ENCODE measurements at places on chromosomes 3 and 15.

DNA sequence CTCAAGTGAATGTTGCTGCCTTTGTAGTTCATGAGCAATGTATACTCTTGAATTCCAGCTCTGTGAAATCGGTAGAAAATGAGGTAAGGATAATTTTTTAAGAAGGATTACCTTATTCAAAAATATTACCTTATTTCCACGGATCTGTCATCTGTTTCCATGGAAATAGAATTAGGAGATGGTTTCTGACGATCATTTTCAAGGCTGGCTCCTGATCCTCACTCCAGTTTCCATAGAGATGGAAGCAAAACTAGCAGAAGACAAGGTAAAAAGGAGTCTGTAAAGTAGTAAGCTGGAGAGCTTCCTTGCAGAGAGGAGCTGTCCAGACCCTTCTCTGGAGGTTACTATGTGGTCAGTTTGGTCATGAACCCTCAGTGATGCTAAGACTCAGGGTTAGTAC lies 55.5 kb downstream of the CACNA2D3 start:
- no peak for DNase-seq

GRCh38 chr3:136750209-136750896 lies 1.8 kb downstream of the STAG1 start:
- peak; percentile 25 for DNase-seq

DNA sequence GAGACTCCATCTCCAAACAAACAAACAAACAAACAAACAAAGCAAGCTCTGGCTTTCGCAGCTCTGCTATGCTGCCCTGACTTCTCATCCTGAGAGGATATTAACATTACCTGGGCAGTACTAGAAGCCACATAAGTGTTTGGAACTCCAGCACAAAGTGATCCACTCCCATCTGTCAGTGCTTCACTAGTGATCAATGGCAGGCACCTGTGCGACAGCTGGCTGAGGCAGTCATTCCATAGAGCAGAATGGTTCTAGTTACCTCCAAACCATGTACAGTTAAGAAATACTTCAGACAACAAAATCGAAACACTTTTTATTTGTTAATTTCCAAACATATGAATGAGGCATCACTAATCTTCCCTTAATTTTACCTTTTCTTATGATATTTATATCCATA lies 2.8 kb upstream of the MB21D2 start:
- DNase-seq, result no peak

- no peak for DNase-seq
Observed at GRCh38 chr3:39261726-39262125, 18.1 kb downstream of the CX3CR1 start.

GRCh38 chr15:40443846-40444245 lies 3.1 kb downstream of the BAHD1 start:
- DNase-seq, result no peak

DNA sequence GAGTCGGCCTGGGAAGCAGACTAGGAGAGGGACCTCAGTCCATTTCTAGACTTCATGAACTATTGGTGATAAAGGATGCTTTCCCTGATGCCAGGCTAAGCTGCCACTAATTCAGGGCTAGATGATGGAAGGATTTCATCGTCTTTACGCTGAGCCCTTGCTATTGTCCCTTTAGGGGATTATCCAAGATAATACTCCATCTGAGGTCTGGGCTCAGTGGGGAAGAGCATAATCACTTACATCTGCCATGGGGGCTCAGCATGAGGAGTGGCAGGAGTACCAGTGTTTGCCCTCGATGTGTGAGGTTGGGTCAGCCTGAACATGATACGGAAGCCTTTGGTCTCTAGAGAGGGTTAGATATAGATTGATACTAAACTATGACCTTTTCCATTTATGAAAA lies 47.3 kb downstream of the PTPRG start:
- DNase-seq, result no peak

- DNase-seq, result no peak
Observed at GRCh38 chr15:73752806-73753193, 351 bp downstream of the INSYN1 start.

GRCh38 chr15:42148808-42149492 lies 7.5 kb downstream of the PLA2G4F start:
- no peak for DNase-seq

- no peak for DNase-seq
Observed at GRCh38 chr3:122681974-122682409, 1.4 kb downstream of the PARP14 start.

DNA sequence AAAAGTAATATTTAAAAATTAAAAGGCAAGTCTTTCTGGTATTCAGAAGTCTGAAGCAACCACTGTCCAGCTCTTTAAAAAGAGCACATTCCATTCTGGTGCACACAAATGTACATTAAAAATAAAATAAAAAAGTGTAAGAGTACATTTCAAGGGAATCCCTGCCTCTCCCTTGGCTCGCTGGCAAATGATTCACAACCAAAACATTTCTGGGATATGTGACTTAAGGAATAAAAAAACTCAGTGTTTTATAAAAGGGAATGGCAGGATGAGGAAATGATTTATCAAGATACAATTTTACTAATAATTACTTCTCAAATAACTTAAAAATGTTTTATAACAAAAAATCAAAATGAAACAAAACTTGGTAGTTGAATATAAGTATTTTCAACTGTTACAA lies 23.8 kb upstream of the ANXA2 start:
- DNase-seq, result peak; percentile 58

GRCh38 chr3:41288785-41289184 lies 89.5 kb downstream of the CTNNB1 start:
- no peak for DNase-seq

GRCh38 chr15:81443040-81443820 lies 69.2 kb upstream of the TMC3 start:
- DNase-seq, result no peak

- no peak for DNase-seq
Observed at GRCh38 chr15:34610354-34610753, 26.9 kb upstream of the GOLGA8B start.

- DNase-seq, result no peak
Observed at GRCh38 chr3:106275592-106275991, 406.8 kb upstream of the CBLB start.

DNA sequence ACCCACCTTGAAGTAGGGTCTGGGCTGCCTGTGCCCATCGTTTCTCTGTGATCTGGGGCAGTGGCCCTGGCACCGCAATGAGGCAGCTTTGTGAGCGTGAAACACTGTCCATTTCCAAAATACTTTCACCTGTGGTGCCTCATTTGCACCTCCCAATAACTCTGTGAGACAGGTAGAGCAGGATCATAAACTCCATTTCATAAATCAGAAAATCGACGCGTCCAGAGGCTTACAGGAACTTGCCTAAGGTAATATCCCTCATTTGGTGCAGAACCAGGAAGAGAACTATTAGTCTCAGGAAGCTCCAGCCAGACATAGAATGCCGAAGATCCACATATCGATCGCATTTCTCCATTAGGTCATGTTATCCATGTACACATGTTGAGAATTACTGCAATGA lies 38.2 kb upstream of the SEMA4B start:
- DNase-seq, result no peak

GRCh38 chr3:116233711-116234357 lies 211.5 kb downstream of the LSAMP start:
- no peak for DNase-seq

DNA sequence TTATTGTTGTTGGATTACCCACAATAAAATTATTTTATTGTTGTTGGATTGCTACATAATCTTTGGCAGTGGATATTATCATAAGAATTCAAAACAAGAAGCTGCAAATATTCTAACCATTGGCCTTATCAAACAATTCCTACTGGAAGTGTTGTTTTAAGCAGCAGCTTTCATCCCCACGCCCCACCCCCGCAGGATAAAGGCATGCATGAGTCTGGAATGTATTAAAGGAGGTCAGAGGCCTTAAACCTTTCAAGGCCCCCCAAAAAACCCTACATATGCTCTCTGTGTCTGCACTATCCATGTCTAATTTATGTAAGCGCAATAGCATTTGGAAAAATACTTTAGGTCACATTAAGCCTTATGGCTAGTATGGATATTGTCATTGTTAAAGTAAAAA lies 23.1 kb downstream of the P3H2 start:
- DNase-seq, result no peak

DNA sequence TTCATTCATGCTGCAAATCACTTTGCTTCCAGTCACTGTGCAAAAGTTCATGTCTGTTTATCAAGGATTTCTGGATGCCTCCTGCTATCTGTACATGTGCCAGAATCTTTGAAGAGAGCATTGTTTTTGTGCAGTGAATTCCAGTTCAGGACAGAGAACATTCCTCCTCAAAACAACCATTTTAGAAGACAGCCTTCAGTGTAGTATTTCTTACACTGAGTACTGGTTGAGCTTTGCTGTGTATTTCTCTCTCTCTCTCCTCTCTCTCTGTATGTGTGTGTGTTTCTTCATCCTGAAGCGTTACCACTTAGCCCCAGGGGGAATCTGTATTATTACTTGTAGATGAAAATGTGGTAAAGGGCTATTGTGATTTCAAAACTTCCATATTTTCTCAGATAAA lies 123.8 kb upstream of the CHL1 start:
- no peak for DNase-seq

GRCh38 chr15:69780981-69781380 lies 316.7 kb downstream of the TLE3 start:
- DNase-seq, result no peak

DNA sequence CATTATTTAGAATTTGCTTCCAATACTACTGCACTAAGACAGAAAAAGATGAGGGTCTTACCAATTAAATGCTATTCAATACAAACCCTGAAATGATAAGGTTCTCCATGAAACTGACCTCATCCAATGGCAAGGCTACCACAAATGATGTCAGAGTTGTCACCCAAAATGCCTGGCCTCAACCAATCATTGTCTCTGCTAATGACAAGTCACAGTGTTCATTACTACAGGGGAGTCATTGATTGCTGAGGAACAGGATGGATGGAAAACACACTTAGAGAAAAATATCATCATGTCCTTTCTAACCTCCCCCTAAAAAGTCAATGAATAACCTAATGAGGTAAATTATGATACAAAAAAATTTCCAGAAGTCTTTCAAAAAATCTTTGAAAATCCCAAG lies 91.0 kb downstream of the FOXP1 start:
- DNase-seq, result no peak

GRCh38 chr3:11384074-11384473 lies 111.9 kb downstream of the ATG7 start:
- DNase-seq, result no peak

DNA sequence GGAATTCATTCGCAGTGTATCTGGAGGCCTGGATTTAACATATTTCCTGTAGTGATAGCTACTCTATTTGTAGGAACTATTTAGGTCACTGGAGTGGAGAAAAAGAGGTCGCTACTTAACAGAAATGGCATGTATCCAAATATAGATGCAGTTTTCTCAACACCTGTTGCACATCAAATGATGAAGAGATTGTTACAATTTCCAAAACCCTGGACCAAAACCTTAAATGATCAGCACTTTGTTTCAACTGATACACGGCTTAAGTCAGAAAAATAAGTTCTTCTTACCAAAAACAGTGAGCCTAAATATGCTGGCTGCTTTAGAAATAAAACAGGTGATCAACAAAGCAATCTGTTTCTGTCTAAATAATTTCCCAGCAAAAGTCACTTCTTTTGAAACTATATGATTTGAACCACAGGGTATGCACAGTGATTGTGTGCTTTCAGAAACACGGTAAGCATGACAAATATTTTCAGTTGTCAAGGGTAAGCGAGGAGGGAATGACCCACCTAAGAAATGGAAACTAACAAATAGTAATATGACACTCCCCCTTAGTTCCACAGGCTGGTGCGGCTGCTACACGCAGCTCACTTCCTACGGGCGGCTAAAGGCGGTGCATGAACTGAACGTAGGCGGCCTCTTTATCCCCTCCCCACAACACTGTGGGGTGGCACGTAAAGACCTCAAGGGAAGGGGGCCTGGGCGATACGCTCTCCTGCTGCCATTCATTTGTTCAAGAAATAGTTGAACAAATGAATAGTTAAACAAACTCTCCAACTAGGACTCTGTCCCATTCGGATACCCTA lies 1.1 kb downstream of the EHD4 start:
- DNase-seq, result peak; percentile 59

- DNase-seq, result no peak
Observed at GRCh38 chr3:145716519-145716918, 444.5 kb downstream of the PLOD2 start.

DNA sequence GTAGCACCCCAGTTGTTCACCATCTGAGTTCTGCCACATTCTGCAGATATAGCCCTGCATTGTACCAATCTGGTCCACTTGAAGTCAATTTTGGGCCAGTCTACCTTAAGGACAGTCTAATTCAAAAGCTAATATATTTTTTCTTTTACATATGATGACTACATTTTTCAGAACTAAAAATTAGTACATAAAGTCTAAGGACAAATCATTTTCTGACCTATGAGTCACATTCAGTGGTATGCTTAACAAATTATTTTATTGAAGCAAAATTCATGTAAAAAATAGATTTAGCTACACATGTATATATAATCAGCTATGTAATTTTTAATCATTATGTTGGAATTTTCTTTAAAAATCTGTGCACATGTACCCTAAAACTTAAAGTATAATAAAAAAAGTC lies 52.1 kb upstream of the IL12A start:
- DNase-seq, result no peak

- no peak for DNase-seq
Observed at GRCh38 chr3:170151536-170151935, 30.0 kb downstream of the PHC3 start.

DNA sequence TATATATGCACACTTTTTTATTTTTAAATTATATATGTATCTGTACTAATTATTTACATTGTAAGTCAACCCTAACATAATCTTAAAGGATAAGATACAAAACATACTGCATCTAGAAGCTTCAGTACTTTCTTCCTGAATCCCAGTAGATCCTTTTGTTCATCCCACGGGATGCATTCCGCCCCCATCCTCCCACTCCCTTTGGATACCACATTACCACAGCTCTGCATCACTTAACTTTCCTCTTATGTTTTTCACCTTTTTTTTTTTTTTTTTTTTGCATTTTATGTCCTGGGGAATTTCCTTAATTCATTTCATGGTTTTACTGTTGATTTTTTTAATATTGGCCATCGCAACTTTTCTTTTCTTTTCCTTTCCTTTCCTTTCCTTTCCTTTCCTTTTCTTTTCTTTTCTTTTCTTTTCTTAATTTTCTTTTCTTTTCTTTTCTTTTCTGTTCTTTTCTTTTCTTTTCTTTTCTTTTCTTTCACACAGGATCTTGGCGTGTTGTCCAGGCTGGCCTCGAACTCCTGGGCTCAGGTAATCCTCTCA lies 3.0 kb downstream of the OPA1 start:
- no peak for DNase-seq

GRCh38 chr3:156668073-156668763 lies 6.2 kb upstream of the TIPARP start:
- no peak for DNase-seq
